Aorta (tissue), 5 donors: ENCODE measurements at places on chromosomes 2 and 18. TPM values are rescaled to one million over a fixed set of nuclear protein-coding genes. Genes with fewer than 3 reads are reported as not detected.
A peak's percentile ranks its signal among the peaks of the same experiment; 100 is the strongest.

MC2R gene
- polyA plus RNA-seq = not detected

GALNT3 gene
- polyA plus RNA-seq = 0.23 TPM

NTSR2 gene
- not detected for polyA plus RNA-seq

TIA1 gene
- 27.8 TPM for polyA plus RNA-seq

FBLN7 gene
- polyA plus RNA-seq = 13.5 TPM

DYNAP gene
- polyA plus RNA-seq = not detected

ATP5MC3 gene
- 238 TPM for polyA plus RNA-seq

NOSTRIN gene
- 0.10 TPM for polyA plus RNA-seq

EPC2 gene
- 12.4 TPM for polyA plus RNA-seq

KCNG2 gene
- polyA plus RNA-seq = not detected

IL1B gene
- 1.9 TPM for polyA plus RNA-seq

CROCC2 gene
- polyA plus RNA-seq = not detected

- DNase-seq = no peak
Observed at GRCh38 chr2:200575957-200576356, 9.9 kb upstream of the AOX1 start.

- peak; percentile 34 for DNase-seq
Observed at GRCh38 chr18:79490626-79491041, 94.9 kb downstream of the NFATC1 start.

- no peak for DNase-seq
Observed at GRCh38 chr2:196444442-196444841, 195.1 kb upstream of the CCDC150 start.

DNA sequence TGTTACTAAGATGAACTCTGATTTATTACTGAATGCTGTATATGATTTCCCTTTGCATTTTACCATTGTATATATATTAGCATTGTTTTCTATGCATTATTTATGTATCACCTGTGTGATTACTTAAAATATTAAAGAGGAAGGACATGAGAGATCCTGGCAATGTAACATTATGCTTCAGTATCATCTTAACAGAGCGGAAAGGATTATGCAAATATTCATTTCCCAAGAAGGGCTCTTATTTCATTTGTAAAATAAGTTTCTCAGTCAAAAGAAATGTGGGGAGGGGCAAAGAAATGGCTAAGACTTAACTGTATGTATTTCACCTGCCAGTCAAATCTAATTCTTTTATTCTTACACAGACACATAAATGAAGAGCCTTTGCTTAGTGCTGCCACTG lies 654.2 kb upstream of the PKDCC start:
- no peak for DNase-seq

- DNase-seq = no peak
Observed at GRCh38 chr2:192026059-192026824, 168.5 kb downstream of the TMEFF2 start.

GRCh38 chr2:146652311-146652710 lies 1192.5 kb upstream of the ACVR2A start:
- DNase-seq = no peak

GRCh38 chr2:154495455-154495868 lies 203.0 kb upstream of the KCNJ3 start:
- no peak for DNase-seq

DNA sequence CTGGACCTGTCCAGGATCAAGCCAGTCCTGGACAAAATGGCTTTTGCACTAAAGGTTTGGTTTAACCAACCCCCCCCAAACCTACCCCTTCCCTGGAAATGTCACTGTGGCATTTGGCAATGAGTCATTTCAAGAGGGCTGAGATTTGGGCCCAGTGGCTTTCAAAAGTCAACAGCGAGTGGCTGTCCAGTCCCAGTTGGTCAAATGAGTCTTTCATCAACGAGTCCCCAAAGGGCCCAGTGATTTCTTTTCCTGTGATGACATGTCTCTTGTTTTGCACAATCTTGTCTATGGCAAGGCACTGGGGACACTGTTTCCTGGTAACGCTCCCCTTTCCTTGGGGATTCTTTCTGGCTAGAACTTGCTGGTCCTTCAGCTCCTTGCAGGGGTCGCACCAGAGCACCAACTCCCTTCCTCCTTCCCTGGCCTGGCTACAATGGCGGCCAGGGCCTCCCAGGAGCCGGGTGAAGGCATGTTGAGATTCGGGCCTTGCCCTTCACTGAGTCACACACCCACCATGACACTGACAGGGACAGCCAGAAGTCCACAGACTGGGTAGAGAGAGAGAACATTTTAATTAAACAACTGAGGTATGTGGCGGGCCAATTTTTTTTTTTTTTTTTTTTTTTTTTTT lies 87.2 kb downstream of the SMAD7 start:
- no peak for DNase-seq

GRCh38 chr18:23629444-23629946 lies 33.2 kb downstream of the ANKRD29 start:
- no peak for DNase-seq

DNA sequence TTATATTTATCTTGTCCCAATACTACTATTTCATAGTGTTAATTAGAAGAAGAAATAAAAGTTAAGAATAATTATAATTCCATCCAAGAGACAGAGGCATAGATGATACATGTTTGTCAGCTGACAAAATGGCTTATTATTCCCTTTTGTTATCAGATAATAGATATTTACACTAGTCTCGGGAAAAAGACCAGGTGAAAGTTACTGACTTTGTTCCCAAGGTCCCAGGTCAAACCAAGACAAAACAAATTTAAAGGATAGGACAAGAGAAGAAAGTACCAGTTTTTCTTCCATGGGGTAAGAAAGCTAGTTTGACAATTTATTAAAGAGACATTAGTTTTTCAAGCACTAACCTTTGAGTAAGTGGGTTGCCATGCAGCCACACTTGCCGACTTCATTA lies 73.2 kb downstream of the TTN start:
- no peak for DNase-seq

GRCh38 chr2:111662039-111662770 lies 221.8 kb downstream of the ANAPC1 start:
- DNase-seq = no peak

DNA sequence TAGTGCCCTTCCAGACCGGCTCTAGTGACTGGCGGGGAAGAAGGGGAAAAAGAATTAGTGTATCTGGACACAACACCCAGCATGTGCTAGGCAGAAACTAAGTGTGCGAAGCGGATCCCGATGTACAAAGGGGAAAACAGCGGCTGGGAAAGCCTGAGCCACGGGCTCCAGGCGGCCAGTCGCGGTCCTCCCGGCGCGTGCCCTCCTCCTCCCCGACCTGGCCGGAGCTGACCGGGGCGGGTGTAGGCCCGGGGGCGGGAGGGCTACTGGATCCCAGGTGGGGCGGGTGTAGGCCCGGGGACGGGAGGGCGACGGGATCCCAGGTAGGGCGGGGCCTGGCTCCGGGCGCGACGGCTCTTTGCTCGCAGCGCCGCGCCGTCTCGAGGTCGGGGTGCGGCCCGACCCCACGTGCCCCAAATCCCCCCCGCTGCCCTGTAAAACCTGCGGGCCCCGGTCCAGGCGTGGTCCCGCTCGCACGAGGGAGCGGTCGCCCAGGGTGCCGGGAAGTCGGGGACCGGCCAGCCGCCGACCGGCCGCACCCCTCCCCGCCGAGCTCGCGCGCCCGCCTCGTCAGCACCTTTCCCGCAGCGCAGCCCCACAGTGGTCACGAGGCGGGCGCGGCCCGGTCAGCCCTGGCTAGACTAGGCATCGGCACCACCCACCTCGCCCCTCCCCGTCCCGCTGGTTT lies 48.8 kb downstream of the C2orf42 start:
- DNase-seq = no peak

GRCh38 chr2:18276583-18277075 lies 283.8 kb downstream of the RDH14 start:
- DNase-seq = no peak

DNA sequence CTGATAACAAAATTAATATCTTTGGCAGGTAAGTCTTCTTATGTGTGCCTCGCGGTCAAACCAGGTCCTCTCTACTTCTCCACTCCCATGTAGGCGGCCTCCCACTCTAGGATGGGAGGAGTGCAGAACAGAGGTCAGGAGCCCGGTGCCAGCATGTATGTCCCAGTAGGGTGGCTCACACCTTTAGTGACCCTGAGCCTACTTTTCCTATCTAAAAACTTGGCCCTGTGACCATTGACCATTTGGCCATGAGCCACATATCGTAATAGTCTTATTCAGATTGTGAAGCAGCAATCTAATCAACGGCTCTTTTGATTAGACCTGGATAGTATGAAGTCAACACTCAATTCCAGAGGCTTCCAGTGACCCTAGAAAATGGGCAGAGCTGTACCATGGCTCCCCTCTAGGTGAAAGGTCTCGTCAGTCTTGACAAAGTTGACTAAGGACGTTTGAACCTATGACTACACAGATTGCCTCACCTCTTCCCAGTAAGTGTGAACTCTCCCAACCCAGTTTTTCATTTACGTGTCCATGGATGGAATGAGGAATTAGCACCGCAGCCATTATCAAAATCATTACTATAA lies 17.1 kb upstream of the FABP1 start:
- no peak for DNase-seq

DNA sequence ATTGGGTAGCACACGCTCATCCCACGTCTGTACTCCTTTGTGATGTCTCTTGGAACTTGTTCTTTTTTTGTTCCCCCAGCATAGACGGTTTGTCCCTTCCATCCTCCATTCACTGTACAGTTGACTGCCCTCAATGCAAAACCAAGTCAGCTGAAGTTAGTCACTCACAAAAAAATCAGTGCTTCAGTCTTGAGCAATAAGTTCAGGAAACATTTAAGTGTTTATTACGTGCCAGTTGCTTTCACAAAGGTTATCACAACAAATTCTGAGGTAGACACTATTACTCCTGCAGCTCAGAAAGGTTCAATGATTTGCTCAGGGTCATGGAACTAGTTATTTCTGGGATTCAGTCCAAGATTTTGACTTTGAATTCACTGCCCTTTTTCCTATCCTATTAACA lies 102.2 kb downstream of the PDE1A start:
- DNase-seq = no peak

DNA sequence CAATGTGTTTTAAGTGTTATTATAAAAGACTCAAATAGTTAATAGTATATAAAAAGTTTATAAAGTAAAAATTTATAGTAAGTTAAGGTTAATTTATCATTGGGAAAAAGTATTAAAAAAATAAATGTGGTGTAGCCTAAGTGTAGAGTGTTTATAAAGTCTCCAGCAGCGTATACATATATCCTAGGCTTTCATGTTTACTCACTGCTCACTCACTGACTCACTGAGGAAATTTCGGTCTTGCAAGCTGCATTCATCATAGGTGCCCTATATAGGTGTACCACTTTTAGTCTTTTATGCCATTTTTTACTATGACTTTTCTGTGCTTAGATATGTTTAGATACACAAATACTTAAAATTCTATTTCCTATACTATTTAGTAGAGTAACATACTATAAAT lies 866.0 kb downstream of the CBLN2 start:
- no peak for DNase-seq

DNA sequence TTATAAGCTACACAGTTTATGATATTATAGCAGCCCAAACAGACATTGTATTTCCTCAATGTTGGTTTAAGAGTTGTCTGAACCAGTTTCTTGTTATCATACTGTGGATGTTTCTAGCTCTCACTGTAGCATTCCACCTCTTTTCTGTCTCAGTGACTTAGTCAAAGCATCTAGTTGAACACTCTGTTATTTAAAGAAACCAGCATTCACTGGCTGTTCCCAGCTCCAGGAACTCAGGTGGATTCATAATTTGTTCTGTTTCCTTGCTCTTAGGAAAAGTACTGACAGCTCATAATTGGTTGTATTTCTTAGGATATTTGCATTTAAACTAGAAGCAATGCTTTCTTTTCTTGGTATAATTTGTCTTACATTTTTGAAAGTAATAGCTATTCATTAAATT lies 17.5 kb downstream of the LRATD1 start:
- no peak for DNase-seq

DNA sequence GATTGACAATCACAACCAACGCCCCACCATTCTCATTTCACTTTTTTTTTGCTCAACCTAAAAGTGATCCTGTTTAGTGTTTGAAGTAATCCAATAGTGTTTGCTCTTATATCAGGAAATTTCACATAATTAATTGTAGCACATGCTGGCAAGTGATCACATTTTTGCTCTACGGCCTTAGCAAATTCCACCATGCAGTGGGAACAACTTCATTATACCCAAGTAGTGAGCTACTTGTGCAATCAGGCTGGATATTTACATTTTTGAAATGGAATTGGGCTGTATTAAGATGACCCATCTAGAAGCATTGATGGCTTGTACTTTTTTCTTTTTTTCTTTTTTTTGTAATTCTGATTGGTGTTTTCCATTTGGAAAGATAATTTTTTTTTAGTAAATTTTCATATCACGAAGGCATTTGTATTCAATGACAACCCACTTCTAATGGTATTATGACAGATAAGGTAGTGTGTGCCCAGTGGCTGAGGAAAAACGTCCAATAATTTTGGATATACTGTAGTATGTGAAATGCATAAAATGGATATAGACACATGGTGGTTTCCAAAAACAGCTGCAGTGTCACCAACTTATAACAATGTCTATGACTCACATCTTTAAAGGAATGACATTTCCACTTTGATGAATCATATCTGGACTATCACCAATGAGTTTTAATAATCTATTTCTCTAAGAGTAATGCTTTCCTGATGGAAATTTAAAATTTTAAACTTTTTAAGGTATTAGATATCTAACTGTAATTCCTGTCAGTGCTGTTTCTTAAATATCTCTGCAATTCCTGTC lies 130.6 kb downstream of the COL6A3 start:
- DNase-seq = no peak

DNA sequence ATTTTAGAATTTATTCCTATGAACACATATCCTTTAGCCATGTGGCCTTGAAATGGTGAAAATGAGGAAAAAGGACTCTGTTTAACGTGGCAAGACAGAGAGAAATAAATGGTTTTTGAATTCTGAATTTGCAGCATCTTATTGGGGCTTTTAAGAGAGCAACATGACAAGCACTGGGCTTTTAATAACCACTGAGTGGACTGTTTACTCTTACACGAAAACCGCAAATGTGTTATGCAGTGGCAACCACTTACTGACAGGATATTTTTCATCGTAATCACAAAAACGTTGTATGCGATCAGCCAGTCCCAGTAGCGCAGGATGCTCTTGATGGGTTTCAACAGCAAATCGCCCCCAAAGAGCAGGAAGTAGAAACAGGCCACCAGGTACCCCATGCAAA lies 226.6 kb downstream of the NAPG start:
- DNase-seq = no peak

- no peak for DNase-seq
Observed at GRCh38 chr2:219664944-219665343, 37.5 kb downstream of the SLC4A3 start.

DNA sequence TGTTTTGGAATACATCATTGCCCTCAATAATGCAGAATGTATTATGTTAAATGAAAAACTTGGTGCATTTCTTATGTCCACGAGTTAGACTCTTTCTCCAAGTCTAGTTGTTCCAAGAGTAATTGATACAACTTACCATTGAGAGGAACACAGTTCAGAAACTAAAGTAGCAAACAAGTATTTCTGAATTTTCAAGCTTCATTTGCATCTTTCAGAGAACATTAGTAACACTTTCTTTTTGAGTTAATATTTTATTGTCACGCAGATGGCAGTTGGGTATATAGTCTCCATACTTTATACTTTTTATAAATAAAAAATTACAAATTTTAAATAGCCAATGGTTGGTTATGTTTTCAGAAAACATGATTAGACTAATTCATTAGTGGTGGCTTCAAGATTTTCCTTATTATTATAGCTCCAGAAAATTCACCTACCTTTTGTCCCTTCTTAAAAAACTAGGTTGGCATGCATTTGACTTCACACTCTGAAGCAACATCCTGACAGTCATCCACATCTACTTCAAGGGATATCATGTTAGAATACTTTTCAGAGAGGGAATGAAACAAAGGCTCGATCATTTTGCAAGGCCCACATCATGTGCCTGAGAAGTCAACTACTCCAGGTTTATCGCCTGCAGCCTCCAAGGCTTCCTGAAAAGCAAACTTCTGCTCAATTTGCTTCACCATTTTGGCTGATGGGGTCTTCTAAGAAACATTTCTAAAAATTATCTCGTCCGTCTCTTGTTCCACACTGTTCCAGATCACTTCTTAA lies 29.9 kb downstream of the LYPD6B start:
- no peak for DNase-seq
